Effector memory CD4-positive, alpha-beta T cell (primary cell): ENCODE measurements at places on chromosomes 2 and 18.

- no peak for DNase-seq
Measured at GRCh38 chr2:233062946-233063268, 2.8 kb downstream of the INPP5D start.

- no peak for DNase-seq
Measured at GRCh38 chr2:225091336-225091735, 49.1 kb upstream of the DOCK10 start.

GRCh38 chr2:126775300-126775985 is 119.5 kb downstream of the GYPC start:
- DNase-seq = no peak

DNA sequence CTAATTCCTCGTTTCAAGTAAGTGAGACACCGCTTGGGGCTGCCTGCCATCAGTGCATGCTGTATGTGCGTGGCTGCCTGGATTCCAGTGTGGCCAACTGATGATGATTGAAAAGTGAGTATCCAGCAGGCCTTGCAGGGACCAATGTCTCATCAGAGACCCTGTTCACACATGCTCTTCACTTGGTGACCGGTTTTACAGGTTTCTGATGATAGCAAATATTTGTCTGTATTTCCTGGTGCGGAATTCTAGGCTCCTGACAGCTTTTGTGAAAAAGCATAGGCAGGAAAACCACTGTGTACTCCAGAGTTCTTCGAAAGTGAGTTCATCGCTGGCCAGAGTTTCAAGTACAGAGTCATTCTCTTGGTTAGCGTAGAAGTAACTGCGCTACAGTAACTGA is 13.8 kb upstream of the YWHAQ start:
- DNase-seq = no peak

DNA sequence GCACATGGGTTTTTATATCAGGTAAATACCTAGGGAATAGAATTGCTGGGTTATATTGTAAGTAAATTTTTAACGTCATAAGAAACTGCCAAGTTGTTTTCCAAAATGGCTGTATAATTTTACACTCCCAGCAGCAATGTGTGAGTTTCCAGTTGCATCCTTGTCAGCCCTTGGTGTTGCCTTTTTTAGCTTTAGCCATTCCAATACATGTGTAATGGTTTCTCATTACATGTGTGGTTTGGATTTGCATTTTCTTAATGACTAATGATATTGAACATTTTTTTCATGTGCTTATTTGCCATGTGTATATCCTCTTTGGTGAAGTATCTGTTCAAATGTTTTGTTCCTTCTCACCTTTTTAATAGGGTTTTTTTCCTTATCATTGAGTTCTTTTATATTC is 70.8 kb downstream of the ABI2 start:
- no peak for DNase-seq

GRCh38 chr2:225691711-225692110 is 292.2 kb downstream of the NYAP2 start:
- no peak for DNase-seq

DNA sequence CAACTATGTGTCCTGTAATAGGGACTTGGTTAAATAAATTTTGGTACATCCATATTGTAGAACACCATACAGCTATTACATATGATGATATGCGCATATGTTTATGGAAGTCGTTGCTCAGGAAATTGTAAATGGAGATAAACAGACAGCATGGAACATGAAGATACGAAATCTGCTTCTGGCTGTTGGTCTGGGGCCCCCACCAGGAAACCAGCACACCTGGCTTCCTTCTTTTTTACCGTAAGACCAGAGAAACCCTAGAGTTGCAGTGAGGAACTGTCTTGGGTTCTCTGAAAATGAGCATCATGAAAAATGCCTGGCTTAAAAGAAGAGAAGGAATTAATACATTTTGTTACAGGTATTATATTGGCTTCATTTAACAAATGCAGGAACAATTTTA is 40.8 kb downstream of the SPTBN1 start:
- no peak for DNase-seq

DNA sequence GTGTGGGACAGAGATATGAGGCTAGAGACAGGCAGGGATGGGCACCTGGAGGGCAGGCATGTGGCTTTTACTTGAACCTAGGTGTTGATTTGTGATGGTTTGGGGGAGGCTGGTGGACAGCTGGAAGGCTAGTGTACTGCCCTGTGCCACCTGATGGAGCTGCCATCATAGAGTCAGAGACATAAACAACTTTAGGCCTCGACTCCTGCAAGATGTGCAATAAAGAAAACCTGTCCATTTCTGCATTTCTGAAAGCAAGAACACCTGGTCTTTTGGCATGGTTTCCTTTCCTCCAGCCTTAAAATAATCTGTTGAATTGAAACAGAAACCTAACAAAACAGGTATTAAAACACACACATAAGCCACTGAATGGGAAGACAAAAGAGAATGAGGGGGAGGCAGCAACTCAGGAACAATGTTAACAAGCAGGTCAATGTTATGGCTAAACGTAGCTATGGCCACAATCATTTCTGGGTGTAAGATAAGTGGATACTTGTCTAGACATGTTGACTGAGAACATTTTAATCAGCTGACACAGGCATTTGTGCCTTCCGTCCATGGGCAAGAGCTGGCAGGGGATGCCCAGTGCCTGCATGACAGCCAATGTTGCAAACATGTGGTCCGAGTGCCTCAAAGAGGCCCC is 87.8 kb downstream of the KCTD1 start:
- no peak for DNase-seq

DNA sequence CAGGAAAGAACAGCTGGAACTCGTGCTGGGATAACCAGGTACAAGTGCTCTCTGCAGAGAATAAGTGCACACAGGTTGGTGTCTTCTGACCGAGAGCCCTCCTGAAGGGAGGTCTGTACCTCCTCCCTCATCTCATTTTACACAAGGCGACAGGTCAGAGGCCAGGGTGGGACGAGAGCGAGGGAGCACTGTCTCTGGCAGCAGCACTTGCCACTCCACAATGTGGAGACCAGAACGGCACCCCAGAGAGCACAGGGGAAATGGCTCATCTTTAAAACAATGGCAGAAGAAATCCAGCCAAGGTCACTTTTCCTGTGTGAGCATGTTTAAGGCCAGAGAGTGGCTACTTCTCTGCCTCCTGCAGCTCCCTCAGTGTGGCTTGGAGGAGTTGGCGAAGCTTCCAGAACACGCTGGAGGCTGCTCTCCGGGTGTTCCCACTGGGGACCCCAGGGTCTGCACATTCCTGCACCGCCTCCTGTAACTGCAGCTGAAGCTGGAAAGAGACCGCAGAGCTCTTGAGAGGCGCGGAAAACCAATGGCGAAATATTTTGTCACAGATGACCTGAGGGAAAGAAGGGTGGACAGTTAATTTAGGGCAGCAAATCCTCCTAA is 20.8 kb downstream of the DIPK1C start:
- no peak for DNase-seq

- no peak for DNase-seq
Measured at GRCh38 chr2:127572841-127573240, 37.4 kb downstream of the MYO7B start.

DNA sequence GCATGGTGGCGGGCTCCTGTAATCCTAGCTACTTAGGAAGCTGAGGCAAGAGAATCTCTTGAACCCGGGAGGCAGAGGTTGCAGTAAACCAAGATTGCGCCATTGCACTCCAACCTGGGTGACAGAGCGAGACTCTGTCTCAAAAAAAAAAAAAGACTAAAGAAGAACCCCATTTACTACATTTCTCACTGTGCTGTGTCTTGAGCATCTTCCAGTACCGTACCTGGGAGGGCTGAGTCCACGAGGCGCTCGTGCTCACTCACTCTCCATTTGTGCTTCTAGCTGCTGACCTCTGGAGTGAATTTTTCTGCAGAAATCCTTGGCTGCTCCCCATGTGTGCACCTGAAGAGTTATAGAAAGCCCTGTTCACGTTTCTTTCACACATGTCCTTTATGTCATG is 204.8 kb downstream of the LDLRAD4 start:
- DNase-seq = no peak

- DNase-seq = no peak
Measured at GRCh38 chr2:241703032-241703604, 1.3 kb downstream of the ING5 start.

DNA sequence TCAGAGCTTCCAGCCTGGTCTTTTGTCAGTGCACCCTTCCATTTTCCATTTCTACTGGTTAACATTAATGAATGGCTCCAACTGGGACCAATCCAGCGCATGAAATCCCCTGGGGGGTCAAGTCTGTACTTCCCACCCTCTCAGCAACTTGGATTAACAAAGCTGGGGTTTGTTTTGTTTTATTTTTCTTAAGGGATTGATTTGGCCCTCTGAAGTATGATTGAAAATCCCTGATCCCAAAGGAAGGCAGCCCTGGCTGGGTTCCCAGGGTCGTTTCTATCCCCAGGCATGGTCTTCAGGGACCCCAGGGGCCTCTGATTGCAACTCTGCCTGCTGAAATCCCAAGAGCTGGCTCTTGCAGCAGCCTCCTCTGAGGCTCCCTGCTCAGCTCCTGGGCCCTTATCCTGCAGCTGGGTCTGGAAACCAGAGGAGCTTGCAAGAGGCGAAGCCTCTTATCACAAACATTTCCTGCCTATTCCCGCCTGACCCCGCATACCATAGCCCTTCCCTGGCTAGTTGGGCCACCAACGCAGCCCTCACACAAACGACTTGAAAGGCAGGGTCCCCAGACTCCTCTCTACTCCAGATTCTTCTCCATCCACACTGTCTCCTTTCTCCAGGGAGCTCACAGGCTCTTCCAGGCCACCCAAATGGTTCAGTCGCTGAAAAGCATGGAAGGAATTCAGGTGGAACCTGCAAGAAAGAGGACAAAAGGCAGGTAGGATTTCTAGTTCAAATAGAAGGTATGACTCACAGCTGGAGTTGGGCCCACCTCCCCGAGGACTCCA is 109.7 kb upstream of the PKDCC start:
- DNase-seq = no peak

DNA sequence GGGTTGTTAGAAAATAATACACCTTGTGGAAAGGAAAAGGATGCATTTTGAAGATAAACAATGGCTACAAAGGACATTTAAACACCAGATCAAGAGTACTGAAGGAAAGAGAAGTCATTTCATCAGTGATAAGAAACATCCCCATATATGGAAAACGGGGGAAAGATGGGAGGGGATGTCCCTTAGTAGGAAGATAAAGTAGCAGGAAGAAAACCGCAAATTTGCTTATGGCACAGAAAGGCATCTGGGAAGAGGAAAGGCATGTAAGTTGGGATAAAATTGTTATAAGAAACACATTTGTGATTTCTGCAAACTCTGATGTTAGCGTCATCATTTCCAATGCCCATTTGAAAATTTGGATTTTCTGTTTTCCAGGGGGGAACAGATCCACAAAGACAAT is 10.5 kb upstream of the LYPD1 start:
- no peak for DNase-seq

- no peak for DNase-seq
Measured at GRCh38 chr2:141329964-141330363, 800.9 kb downstream of the LRP1B start.

GRCh38 chr18:34928088-34928753 is 113.0 kb upstream of the MAPRE2 start:
- no peak for DNase-seq

DNA sequence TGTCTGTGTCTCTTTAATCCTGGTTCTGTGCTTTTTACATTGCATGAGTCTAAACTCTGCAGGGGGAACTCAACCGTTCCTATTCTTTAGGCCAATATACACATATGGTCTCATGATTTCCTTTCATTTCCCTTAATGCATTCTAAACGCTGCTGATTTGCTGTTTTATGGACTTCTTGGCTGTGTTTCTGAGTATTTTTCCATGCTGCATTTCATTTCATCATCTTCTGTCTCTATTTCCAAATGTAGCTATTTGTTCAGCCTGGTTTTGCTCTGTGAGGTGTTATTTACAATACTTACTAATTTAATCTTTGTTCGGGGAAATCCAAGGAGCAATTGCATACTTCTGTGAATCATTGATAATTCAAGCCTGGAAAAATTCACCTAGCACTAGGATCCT is 897.2 kb downstream of the TSN start:
- DNase-seq = no peak

DNA sequence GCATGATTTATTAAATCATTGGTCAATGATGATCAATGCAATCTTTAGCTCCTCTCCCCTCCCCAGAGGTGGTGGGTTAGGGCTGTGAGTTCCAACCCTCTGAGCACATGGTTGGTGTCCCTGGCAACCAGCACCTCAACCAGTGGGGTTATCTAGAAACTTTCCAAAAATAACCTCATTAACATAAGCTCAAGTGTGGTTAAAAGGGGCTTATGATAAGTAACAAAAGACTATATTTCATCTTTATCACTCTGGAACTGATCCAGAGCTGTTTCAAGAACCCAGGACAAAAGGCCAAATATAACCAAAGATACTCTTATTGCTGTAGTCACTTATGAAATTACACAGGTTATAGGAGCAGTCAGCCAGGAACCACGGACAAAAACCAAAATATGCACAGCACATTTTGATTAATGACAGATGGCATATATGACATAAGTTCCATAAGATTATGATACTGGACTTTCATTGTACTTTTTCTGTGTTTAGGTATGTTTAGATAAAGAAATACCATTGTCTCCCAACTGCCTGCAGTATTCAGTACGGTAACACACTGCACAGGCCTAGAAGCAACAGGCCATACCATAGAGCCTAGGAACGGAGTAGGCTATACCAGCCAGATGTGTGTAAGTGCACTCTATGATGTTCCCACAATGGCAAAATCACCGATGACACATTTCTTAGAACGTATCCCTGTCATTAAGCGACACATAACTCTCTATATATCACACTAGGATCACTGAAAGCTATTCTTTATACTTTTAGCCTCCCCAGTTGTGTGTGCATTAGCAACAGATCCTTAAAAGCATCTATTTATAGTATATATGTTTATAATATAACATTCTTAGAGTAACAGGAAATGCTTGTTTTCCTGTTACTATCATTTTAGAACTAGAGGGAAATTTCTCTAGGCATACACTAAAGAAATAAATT is 31.9 kb downstream of the KIDINS220 start:
- DNase-seq = no peak

DNA sequence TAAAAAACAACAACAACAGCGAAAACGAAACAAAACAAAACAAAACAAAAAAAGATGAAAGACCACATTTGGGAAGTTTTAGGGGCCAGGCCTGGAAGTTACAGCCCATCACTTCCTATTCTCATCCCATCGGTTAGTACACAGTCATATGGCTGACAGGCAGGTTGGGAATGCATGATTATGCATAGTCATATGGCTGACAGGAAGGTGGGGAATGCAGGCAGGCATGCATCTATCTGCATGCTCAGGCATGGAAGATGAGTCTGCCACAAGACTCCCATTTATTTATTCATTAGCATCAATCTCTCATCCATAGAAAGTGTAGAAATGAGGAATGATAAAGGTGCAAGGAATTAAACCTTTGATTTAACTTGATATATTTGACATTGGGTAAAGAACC is 325.3 kb upstream of the MEX3C start:
- no peak for DNase-seq

GRCh38 chr2:199195927-199196502 is 261.7 kb downstream of the SATB2 start:
- no peak for DNase-seq

- no peak for DNase-seq
Measured at GRCh38 chr2:67503066-67503795, 106.1 kb downstream of the ETAA1 start.

- DNase-seq = no peak
Measured at GRCh38 chr2:176647325-176648165, 378.3 kb downstream of the MTX2 start.

- peak; percentile 16 for DNase-seq
Measured at GRCh38 chr2:30208453-30208852, 22.9 kb upstream of the LBH start.

- no peak for DNase-seq
Measured at GRCh38 chr2:234025891-234026401, 24.6 kb upstream of the SPP2 start.

GRCh38 chr18:47953471-47953931 is 23.0 kb upstream of the SMAD2 start:
- DNase-seq = no peak

GRCh38 chr2:237720957-237721356 is 77.6 kb upstream of the RBM44 start:
- no peak for DNase-seq
